ENCODE measurements at places on chromosomes 16 and 17.

- DNase-seq, result no peak
Measured at GRCh38 chr17:32302860-32303649, 37.4 kb downstream of the RHBDL3 start.

DNA sequence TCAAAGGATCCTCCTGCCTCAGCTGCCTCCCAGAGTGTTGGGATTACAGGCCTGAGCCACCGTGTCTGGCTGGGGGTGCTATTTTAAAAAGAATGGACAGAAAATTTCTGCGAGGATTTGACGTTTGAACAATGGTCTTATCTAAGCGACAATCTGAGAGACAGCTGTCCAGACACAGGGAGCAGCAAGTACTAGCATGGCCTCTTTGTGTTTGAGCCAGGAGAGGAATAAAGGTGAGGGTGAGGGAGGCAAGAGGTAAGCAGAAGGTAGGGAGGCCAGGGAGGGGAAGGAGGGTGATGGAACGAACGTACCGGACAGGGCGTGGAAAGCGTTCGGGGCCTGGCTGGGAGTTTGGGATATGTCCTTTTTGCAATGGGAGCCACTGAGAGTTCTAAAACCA lies 59.2 kb downstream of the PITPNC1 start:
- no peak for DNase-seq

DNA sequence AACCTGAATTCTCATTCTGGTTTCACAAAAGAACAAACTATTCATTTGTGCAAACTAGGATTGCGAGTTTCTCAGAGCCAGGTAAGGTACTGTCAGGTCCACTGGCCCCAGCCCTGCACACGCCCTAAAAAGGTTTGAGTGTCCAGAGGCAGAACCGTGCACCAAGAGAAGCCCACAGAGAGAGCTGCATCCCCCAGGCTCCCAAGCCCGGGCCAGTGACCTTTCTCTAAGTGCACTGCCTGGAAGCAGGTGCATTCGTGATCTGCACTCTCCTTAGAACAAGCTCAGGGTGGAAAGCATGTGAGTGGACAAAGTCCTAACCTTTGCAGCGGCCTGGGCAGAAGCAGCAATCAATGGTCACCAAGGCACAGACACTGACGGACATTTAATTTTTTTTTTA lies 26.8 kb downstream of the MEAK7 start:
- DNase-seq, result no peak

DNA sequence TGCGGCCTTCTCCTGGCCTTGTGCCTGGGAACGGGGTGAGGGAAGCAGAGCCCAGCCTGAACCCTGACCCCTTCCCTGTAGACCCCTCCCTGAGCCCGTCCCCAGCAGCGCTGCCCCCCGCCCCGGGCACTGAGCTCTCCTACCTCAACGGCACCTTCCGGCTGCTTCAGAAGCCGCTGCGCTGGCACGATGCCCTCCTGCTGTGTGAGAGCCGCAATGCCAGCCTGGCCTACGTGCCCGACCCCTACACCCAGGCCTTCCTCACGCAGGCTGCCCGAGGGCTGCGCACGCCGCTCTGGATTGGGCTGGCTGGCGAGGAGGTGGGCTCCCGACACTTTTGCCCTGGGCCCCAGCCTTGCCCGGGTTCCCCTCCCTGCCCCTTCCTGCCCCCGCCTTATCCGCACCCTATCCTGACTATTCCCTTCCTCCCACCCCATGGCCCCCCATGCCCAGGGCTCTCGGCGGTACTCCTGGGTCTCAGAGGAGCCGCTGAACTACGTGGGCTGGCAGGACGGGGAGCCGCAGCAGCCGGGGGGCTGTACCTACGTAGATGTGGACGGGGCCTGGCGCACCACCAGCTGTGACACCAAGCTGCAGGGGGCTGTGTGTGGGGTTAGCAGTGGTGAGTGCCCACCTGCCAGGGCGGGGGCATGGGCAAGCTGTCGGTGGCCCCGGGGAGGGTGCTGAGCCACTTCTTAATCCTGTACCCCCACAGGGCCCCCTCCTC lies 62.1 kb downstream of the MRC2 start:
- no peak for DNase-seq

- DNase-seq, result no peak
Measured at GRCh38 chr17:27623614-27624013, 7.4 kb upstream of the LGALS9 start.
